Right lung (tissue), 10 donors: ENCODE measurements at places on chromosomes 7 and 10. TPM values are rescaled to one million over a fixed set of nuclear protein-coding genes. Genes with fewer than 3 reads are reported as not detected.

The SLC26A5 gene
- 0.91 TPM for polyA plus RNA-seq

The CABCOCO1 gene
- polyA plus RNA-seq, result 6.4 TPM

The PLEKHA8 gene
- polyA plus RNA-seq, result 17.2 TPM

The ADRA2A gene
- 0.29 TPM for polyA plus RNA-seq

- no peak for DNase-seq
Measured at GRCh38 chr7:14305233-14305866, 315.9 kb upstream of the ETV1 start.

GRCh38 chr7:19749658-19750057, 23.8 kb downstream of the TMEM196 start:
- no peak for DNase-seq

GRCh38 chr7:44293561-44294324, 31.7 kb downstream of the CAMK2B start:
- DNase-seq, result no peak

DNA sequence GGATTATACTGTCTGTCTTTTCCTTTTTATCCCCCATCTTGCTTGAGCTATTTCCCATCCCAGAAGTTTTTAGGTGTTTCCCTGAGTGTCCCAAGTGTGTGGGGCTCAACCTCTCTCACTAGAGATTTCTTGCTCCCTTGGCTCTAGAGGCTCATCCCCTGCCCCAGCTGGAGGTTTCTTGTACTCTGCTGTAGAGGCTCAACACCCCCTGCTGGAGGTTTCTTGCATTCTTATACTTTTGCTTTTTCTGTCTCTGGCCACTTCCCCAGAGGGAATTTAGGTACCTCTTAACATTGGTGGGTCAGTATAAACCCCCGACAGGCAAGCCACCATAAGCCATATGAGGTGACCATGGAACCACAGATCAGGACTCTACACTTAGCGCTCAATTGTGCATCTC, 114.2 kb upstream of the FAM3C start:
- DNase-seq, result no peak

DNA sequence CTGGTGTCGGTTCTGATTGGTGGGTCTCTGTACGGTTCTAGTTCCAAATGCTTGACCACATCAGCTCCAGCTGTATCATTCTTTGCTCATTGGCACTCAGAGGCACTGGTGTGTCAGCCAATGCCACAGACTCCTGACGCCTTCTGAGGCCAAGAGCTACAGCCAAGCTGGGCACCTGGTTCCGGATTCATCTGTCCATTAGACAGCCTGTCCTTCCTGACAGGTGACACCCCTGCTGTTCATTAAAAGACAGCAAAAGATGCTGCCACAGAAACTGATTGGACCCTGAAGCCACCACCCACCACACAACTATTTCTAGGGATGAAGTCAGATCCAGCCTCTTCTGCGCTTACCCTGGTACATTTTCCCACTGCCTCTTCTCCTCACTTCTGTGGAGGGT, 35.6 kb downstream of the COL13A1 start:
- no peak for DNase-seq
